Endothelial cell (in vitro differentiated cells): ENCODE measurements at places on chromosomes 2 and 18. TPM values are rescaled to one million over a fixed set of nuclear protein-coding genes. Genes with fewer than 3 reads are reported as not detected.

DNA sequence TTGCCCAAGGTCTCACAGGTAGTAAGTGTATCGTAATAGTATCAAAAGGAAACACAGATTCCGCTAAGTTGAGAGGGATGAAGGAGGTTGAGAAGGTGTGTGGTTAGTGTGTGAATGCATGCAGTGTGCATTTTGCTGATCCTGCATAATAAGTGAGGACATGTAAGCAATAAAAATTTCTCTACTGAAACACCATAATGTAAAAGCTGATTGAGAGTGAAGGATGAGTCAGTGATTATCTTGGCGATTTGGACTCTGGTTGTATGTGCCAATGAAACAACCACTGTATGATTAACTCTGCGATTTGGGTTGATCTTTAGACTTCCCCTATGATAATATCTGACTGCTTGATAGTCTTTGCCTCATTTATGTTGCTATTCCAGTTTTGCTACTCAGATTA is 16.7 kb upstream of the ADGRF3 start:
- no peaks in the 10 kb centered on the region for H3K4me1 ChIP-seq
- H3K27ac ChIP-seq, result no peak overlapping the region
- H3K36me3 ChIP-seq, result peaks cover 6% of the 10 kb centered on the region
- DNase-seq, result no peak
- no peaks in the 10 kb centered on the region for H3K27me3 ChIP-seq
- no peak overlapping the region for H3K4me3 ChIP-seq

DNA sequence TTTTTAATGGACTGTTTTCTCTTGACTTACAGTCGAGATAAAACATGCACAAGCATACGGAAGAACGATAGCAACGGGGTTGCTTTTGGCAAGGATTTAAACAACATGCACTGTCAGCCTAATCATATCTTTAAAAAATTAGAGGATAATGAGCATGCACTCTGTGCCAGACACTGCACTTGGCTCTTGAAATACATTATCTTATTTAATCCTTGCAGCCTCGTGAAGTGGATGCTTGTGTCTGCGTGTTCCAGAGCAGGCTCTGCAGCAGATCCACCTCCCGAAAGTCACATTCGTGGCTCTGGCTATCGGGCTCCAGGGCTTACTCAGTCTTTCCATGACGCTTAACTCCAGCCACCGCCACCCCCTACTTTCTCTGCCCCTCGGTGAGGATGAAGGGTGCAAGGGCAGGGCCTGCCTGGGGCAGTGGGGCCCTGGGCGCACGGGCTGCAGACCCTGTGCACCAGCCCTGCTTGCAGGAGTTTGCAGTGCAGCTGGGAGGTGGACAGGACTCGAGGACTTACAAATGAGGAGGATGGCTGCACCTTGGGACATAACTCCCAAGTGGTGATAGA is 61.7 kb downstream of the ACKR3 start:
- DNase-seq, result no peak
- H3K27me3 ChIP-seq, result peaks cover 2% of the 10 kb centered on the region
- H3K27ac ChIP-seq, result no peak overlapping the region
- no peak overlapping the region for H3K4me3 ChIP-seq
- H3K4me1 ChIP-seq, result no peaks in the 10 kb centered on the region

DNA sequence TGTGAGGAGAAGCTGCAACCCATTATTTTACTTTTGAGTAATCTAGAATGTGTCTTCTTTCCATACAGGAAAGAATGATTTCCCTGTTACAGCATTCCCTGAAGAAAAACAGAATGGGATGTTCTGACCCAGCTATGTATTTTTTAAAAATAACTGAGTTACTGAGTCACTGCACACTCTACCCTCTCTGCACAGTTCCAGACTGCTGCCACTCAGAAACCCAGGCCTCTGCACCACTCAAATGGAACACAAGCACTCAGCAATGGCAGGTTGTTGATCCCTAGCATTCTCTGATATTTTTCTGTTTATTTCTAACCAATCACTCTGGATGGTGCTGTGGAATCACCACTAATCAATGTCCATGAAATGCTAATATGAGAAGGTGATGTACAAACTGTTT is 1300.0 kb upstream of the FAM98A start:
- no peaks in the 10 kb centered on the region for H3K27me3 ChIP-seq
- no peaks in the 10 kb centered on the region for H3K4me1 ChIP-seq
- no peak for DNase-seq
- H3K36me3 ChIP-seq, result no peaks in the 10 kb centered on the region

- H3K27me3 ChIP-seq, result peaks cover 8% of the 10 kb centered on the region
- H3K27ac ChIP-seq, result no peak overlapping the region
- no peak for DNase-seq
- H3K4me3 ChIP-seq, result no peak overlapping the region
- H3K36me3 ChIP-seq, result no peaks in the 10 kb centered on the region
Observed at GRCh38 chr2:121196132-121196848, 88.7 kb downstream of the TFCP2L1 start.

- H3K27ac ChIP-seq, result no peak overlapping the region
- H3K4me1 ChIP-seq, result no peaks in the 10 kb centered on the region
- H3K36me3 ChIP-seq, result no peaks in the 10 kb centered on the region
- H3K27me3 ChIP-seq, result no peaks in the 10 kb centered on the region
- H3K4me3 ChIP-seq, result no peak overlapping the region
- DNase-seq, result no peak
Observed at GRCh38 chr18:64202863-64203262, 54.0 kb upstream of the LINC00305 start.

DNA sequence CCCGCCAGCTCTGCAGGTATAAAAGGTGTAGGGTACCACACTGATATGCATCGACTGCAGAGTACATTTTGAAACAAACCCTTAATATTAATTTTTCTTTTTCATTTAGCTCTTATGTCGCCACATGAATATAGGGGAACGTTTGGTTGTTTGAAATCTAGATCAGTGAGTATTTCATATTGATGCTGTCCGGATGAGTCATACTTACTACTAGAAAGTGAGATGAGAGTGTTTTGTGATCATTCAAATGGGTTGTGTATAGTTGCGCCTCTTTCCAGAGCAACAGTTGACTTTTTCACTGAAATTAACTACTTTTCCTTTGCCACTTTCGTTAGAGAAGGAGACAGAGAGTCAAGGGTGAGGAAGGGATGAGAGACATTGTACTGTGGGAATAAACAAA is 24.6 kb downstream of the NPAS2 start:
- no peak for DNase-seq
- peaks cover 25% of the 10 kb centered on the region for H3K36me3 ChIP-seq
- H3K4me1 ChIP-seq, result peaks cover 8% of the 10 kb centered on the region
- H3K27me3 ChIP-seq, result peaks cover 2% of the 10 kb centered on the region

GRCh38 chr2:60053791-60054190 is 499.7 kb downstream of the BCL11A start:
- DNase-seq, result no peak
- H3K4me3 ChIP-seq, result no peak overlapping the region
- H3K4me1 ChIP-seq, result no peaks in the 10 kb centered on the region
- no peak overlapping the region for H3K27ac ChIP-seq
- no peaks in the 10 kb centered on the region for H3K36me3 ChIP-seq
- H3K27me3 ChIP-seq, result no peaks in the 10 kb centered on the region

GRCh38 chr2:76498360-76498759 is 787.6 kb upstream of the GCFC2 start:
- DNase-seq, result no peak
- H3K36me3 ChIP-seq, result no peaks in the 10 kb centered on the region
- H3K4me1 ChIP-seq, result no peaks in the 10 kb centered on the region
- H3K27me3 ChIP-seq, result no peaks in the 10 kb centered on the region

DNA sequence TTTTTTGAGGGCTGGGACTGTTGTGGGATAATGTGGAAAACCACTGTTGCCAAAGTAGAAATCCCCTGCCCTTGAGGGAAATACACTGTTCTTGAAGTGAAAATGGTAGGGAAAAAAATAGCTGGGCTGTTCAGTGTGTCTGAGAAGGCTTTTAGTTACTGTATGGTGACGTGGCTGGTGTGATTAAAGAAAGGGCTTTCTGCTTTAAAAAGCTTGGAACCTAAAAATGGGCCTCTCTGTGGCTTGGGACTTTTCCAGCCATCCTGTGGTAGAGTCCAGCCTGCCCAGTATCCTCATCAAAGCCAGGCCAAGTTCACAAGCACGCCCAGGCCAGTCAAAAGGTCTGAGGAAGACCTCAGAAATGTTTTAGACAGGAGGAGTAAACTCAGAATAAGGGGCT is 6.8 kb downstream of the MGAT5 start:
- H3K36me3 ChIP-seq, result no peaks in the 10 kb centered on the region
- no peak for DNase-seq
- peaks cover 4% of the 10 kb centered on the region for H3K27me3 ChIP-seq
- peak overlapping the region; percentile 18 for H3K27ac ChIP-seq

GRCh38 chr2:84846741-84847142 is 34.1 kb downstream of the TRABD2A start:
- no peak for DNase-seq
- no peaks in the 10 kb centered on the region for H3K36me3 ChIP-seq
- H3K27ac ChIP-seq, result no peak overlapping the region
- no peak overlapping the region for H3K4me3 ChIP-seq
- H3K27me3 ChIP-seq, result no peaks in the 10 kb centered on the region

GRCh38 chr2:191719938-191720337 is 42.0 kb downstream of the NABP1 start:
- no peak overlapping the region for H3K27ac ChIP-seq
- H3K36me3 ChIP-seq, result no peaks in the 10 kb centered on the region
- H3K4me1 ChIP-seq, result peaks cover 2% of the 10 kb centered on the region
- no peak overlapping the region for H3K4me3 ChIP-seq
- H3K27me3 ChIP-seq, result peaks cover 1% of the 10 kb centered on the region

GRCh38 chr2:152499331-152499816 is 164.4 kb downstream of the FMNL2 start:
- H3K27me3 ChIP-seq, result peaks cover 5% of the 10 kb centered on the region
- peaks cover 33% of the 10 kb centered on the region for H3K4me1 ChIP-seq
- no peak overlapping the region for H3K27ac ChIP-seq
- no peak for DNase-seq
- peaks cover 6% of the 10 kb centered on the region for H3K36me3 ChIP-seq

DNA sequence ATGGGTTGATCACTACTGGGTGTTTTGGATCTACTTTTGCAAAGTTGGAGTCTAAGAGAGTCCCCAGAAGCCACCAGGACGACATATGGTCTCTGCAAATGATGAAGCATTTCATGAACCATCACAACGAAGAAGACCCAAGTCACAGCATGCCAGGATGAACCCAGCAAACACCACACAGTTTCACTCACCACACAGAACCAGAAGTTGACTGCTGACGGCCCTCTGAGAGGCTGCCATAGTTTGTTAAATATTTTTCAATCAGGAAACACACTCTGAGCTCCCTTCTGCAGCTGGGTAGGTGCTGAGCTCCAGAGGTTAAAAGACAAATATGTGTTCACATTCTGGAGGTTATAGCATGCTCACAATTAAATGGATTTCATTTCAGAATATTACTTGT is 271.4 kb downstream of the DCDC2C start:
- peaks cover 8% of the 10 kb centered on the region for H3K36me3 ChIP-seq
- H3K4me3 ChIP-seq, result no peak overlapping the region
- H3K27me3 ChIP-seq, result no peaks in the 10 kb centered on the region
- DNase-seq, result no peak
- H3K4me1 ChIP-seq, result no peaks in the 10 kb centered on the region

DNA sequence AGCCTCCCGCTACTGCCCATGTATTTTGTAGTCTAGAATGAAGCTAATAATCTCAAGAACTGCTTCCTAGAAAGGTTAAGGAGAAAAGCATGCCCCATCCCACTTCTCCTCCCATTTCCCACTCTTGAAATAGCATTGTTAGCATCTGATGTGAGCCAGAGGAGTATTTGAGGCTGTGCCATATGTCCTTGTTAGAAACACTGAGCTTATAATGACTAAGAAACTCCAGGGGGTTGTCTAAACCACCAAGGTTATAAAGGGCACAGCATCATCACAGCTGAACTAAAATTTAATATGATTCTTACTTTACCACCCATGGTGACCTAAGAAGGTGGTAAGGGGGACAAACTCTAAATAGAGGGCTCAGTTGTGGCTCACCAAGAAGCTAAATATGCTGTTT is 16.6 kb downstream of the TSPYL6 start:
- no peaks in the 10 kb centered on the region for H3K36me3 ChIP-seq
- DNase-seq, result no peak
- H3K27me3 ChIP-seq, result no peaks in the 10 kb centered on the region
- no peak overlapping the region for H3K27ac ChIP-seq
- no peak overlapping the region for H3K4me3 ChIP-seq
- H3K4me1 ChIP-seq, result no peaks in the 10 kb centered on the region

DNA sequence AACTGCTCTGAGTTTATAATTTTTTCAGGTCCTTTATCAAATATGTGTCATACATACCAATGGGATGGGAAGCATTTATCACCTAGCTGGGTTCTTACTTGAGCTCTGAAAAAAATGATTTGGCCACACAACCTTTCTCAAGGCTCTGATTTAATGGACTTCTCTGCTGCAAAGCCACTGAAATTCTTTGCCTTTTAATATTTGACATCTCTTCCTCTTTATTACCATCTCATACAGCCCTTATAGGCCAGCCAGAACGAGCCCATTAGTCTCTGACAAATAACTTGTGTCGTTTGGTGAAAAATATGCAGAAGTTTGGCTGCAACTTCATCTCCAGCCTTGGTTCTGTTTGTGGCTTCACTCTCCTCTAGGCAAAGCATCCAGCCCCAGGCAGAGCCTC is 249.1 kb downstream of the ATAD2B start:
- H3K4me1 ChIP-seq, result peaks cover 8% of the 10 kb centered on the region
- no peak for DNase-seq
- H3K27ac ChIP-seq, result no peak overlapping the region
- peaks cover 19% of the 10 kb centered on the region for H3K36me3 ChIP-seq

- no peaks in the 10 kb centered on the region for H3K36me3 ChIP-seq
- H3K4me1 ChIP-seq, result no peaks in the 10 kb centered on the region
- no peaks in the 10 kb centered on the region for H3K27me3 ChIP-seq
- H3K27ac ChIP-seq, result no peak overlapping the region
- DNase-seq, result no peak
Observed at GRCh38 chr2:209236377-209236776, 187.5 kb upstream of the MAP2 start.

- peaks cover 6% of the 10 kb centered on the region for H3K27me3 ChIP-seq
- peak overlapping the region; percentile 92 for H3K27ac ChIP-seq
- H3K4me1 ChIP-seq, result no peaks in the 10 kb centered on the region
- peaks cover 9% of the 10 kb centered on the region for H3K36me3 ChIP-seq
- H3K4me3 ChIP-seq, result no peak overlapping the region
Observed at GRCh38 chr2:235766278-235766677, 272.4 kb downstream of the AGAP1 start.

- no peak overlapping the region for H3K4me3 ChIP-seq
- H3K4me1 ChIP-seq, result peaks cover 14% of the 10 kb centered on the region
- no peaks in the 10 kb centered on the region for H3K36me3 ChIP-seq
- DNase-seq, result no peak
- peaks cover 15% of the 10 kb centered on the region for H3K27me3 ChIP-seq
- no peak overlapping the region for H3K27ac ChIP-seq
Observed at GRCh38 chr2:237861875-237862527, 2.6 kb downstream of the RAMP1 start.

- no peak overlapping the region for H3K4me3 ChIP-seq
- H3K36me3 ChIP-seq, result no peaks in the 10 kb centered on the region
- H3K4me1 ChIP-seq, result no peaks in the 10 kb centered on the region
Observed at GRCh38 chr2:236308855-236309668, 44.9 kb upstream of the ASB18 start.

Gene TRIM54
- total RNA-seq, result not detected

Gene PPP1CB
- 125 TPM for total RNA-seq

Gene ADRA2B
- 0.46 TPM for total RNA-seq

Gene SP140
- total RNA-seq, result not detected

Gene MARCO
- total RNA-seq, result not detected

Gene ZAP70
- total RNA-seq, result 93.4 TPM

Gene LONRF2
- not detected for total RNA-seq
